Fibroblast of villous mesenchyme (primary cell): ENCODE measurements at places on chromosomes 13 and 19.

- no peak for DNase-seq
Measured at GRCh38 chr19:36163813-36164212, 11.6 kb upstream of the COX7A1 start.

DNA sequence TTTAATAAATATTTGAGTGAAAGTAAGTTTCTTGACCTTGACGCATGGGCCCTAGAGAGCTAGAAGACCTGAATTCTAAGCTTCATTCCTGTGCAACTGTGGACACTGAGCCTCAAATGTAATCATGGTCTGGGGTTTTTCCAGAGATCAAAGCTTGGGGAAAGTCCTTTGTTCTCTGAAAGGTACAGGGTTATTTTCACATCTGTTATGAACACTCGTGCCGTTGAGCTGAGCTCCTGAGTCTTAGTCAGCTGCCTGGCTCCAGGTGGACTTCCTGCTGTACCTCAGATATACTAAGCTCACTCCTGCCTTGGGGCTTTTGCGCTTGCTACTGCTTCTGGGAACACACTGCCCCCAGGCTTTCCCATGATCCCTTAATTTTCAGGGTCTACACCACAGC, 7.5 kb upstream of the ZBTB32 start:
- no peak for DNase-seq

- no peak for DNase-seq
Measured at GRCh38 chr13:78238911-78239310, 320.3 kb upstream of the EDNRB start.

GRCh38 chr13:74921326-74921725, 560.6 kb downstream of the TBC1D4 start:
- no peak for DNase-seq

DNA sequence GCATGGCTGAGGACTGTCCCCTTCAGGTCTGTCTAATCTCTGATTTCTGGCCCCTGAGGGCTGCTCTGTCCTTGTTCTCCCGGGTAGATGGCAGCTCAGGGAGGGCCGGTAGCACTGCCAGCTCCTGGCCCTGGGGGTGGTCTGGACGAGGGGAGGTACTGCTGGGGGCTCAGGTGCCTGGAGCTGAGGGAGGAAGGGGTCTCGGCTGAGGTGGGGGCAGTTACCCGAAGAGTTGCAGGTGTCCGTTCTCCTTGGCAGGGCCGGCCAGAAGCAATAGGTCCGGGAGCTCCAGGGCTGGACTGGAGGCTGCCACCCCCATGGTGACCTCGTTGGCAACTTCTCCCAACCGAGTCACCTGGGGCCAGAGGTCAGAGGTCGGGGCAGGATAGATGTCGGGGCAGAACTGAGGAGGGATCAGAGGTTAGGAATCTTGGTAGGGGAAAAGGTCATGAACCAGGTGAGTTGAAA, 1.2 kb upstream of the EMC10 start:
- DNase-seq: no peak
